ENCODE measurements at places on chromosomes 3 and 15.

GRCh38 chr3:120512655-120513054 lies 61.9 kb upstream of the FSTL1 start:
- DNase-seq: no peak

- DNase-seq: no peak
Measured at GRCh38 chr3:65523878-65524277, 514.8 kb downstream of the MAGI1 start.

DNA sequence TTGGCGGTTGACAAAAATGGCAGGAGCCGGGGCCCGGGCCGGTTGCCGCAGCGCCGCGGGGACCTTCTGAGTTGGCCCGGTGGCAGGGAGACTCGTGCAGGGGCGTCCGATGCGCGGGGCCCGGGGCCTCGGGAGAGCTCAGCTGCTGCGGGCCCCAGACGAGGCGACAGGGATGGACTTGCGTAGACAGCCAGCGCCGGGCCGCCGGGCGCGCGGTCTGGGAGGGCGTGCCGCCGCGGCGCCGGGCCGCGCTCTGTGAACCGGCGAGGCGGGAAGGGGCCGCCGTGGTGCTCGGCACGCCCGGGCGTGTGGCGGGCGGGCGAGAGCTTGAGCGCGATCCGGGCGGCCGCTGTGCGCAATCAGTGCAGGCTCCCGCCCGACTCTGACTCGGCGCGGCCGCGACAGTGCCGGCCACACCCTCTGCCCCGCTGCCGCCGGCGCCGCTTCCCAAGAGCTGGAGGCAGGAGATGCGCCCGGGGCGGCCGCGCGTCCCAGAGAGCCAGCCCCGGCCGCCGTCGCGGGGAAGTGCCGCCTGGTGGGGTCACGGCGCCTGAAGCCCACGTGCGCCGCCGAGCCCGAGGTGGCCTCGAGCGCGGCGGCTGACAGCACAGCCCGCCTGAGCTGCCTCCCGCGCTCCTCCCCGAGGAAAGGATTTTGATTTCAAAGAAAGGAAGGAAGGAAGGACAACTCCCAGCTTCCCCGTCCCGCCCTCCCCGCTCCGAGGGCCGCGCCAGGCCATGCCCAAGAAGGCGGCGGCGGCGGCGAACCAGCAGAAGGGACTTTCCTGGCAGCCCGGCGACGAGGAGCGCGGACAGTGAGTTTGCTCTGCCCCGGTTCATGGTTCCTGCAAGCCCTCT lies 657 bp downstream of the TLNRD1 start:
- DNase-seq: no peak

DNA sequence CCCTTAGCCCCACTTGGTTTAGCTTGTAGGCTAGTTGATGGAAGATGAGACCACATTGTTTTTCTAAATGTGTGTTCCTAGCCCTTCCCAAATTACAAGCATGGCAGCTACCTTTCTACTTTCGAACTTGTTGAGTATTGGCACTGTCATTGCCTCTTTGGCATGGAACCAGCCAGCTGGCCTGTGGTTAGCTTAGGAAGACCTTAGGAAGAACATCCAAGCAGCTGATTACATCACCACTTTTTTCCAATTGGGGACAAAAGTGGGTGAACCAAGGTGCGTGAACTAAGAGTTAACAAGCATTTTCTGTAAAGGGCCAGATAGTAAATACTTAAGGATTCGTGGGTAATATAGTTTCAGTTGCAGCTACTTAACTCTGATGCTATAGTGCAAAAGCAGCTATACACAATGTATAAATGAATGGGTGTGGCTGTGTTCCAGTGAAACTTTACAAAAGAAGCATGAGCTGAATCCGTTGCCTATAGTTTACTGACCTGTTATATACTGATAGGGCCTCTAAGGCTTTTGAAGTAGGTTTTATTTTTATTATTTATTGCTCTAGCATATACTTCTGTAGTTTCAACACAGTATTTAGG lies 8.5 kb downstream of the KLHL18 start:
- DNase-seq: no peak

- DNase-seq: no peak
Measured at GRCh38 chr15:51697163-51697562, 15.9 kb downstream of the SCG3 start.

- DNase-seq: no peak
Measured at GRCh38 chr15:33852570-33852969, 115.7 kb upstream of the CHRM5 start.
